Thyroid gland (tissue), 4 donors: ENCODE measurements at places on chromosomes 2 and 18. TPM values are rescaled to one million over a fixed set of nuclear protein-coding genes. Genes with fewer than 3 reads are reported as not detected.

The STAT1 gene
- 87.7 TPM for total RNA-seq

The ALPI gene
- total RNA-seq = not detected

The CCDC150 gene
- 3.2 TPM for total RNA-seq

The LPIN2 gene
- total RNA-seq = 39.4 TPM

The MRO gene
- 3.9 TPM for total RNA-seq

The TSPYL6 gene
- total RNA-seq = not detected

The LYPD6 gene
- 0.33 TPM for total RNA-seq

The UCN gene
- total RNA-seq = 1.1 TPM

The WIPF1 gene
- 25.0 TPM for total RNA-seq

The ZC3H8 gene
- 68.1 TPM for total RNA-seq

The TMEM247 gene
- not detected for total RNA-seq

The ATIC gene
- 27.0 TPM for total RNA-seq

GRCh38 chr2:64478502-64479230 lies 24.7 kb downstream of the LGALSL start:
- no peak for DNase-seq

GRCh38 chr2:217611056-217611455 lies 391.7 kb downstream of the TNS1 start:
- DNase-seq = no peak

- DNase-seq = no peak
These were observed 301.2 kb downstream of the AGPS start for GRCh38 chr2:177693658-177694339.

DNA sequence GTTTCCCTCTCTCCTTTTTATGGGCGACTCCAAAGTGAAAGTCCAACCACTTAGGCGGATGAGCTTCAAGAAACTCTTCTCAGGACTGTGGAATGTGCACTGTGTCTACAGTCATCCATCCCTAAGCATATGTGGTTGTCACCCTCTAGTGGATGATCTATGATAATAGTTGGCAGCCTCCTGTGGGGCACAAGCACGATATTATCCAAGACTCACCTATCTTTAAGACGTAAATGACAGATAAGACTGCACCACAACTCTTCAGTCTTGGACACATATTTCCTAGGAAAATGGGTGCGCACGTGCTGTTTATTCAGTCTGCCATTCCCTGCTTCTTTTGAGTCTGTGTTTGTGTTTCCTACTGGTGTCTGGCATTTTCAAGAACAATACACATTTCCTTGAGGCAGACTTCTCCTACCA lies 145.5 kb upstream of the CTAGE1 start:
- DNase-seq = peak; percentile 47

GRCh38 chr2:165402162-165402561 lies 67.3 kb upstream of the CSRNP3 start:
- DNase-seq = no peak
